Posterior cingulate gyrus (tissue), 11 donors: ENCODE measurements at places on chromosomes 1 and 21.

GRCh38 chr1:87986130-87986866 is 657.6 kb downstream of the LMO4 start:
- DNase-seq: no peak

DNA sequence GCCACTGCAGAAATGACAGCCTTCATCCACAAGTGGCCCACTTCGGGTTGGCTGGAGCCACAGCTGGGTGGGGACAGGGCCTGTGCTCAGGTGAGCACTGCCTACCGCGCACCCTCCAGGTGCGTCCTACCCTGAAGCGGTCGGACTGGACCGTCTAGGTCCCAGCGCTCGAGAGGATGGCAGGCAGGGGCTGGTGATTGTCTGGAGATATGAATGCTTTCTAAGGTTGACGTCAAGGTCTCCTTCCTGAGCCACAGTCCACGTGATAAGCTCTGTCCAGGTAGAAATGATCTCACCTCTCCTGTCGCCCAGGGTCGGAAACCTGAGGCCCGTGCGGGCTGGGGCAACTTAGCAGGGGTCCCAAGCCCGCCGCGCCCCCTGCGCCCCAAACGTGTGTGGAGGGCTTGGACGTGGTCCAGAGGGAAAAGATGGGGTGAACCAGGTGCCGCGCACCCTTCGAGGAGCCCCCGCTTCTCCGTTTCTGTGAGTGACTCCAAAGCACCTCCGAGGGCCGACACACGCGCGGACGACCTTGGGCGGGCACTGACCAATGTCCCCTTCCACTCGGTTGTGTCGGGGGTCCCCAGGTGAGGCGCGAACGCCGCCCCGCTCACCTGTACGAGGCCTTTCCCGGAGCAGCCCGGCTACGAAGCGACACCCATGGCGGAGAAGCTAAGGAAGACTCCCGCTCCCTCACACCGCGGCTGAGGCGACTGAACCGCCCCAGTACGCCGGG is 853 bp upstream of the DOP1B start:
- DNase-seq: no peak

GRCh38 chr1:119652587-119652986 is 4.5 kb upstream of the ZNF697 start:
- no peak for DNase-seq

DNA sequence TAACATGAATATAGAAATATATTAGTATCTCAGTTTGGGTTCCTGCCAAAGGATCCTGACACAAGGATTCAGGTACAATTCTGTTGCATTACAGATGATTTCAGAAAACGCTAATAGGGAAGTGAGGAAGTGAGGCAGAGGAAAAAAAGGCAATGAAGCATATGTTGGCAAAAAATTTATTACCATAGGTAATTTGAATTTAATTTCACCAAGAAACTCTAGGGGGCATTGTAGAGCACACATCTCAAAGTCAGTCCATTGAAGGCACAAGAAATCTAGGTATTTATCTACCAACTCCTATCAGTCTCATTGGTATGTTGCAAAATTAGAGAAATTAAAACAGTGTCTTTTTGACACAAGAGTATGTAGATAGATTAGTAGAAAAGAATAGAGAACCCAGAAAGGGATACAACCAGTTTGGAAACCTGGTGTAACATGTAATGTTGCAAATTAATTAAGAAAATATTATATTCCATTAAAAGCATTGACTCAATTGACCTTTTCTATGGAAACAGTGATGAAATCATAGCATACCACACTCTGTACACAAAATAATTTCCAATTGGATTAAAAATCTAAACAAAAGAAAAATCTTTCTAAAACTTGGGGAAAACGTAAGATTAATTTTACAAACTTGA is 104.9 kb upstream of the SNX7 start:
- no peak for DNase-seq

DNA sequence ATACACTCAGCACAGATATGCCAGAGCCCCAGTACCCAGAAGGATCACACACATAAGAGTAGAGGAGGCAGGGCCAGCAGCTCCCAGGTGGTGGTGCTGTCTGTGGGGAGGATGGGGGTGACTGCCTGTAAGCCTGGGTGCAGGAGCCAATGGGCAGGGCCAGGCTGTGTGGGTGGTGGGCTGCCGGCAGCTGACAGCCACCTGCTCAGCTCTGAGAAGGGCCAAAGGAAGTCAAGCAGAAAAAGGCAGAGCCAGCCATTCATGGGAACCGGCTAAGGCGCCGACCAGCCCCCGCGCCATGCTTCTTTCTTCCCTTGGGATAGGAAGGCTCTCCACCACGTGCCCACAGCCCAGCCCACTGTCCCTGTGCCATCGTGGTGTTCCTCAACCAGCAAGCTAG is 14.1 kb downstream of the PIK3C2B start:
- DNase-seq: no peak

- DNase-seq: no peak
Measured at GRCh38 chr21:22351076-22351475, 1352.9 kb downstream of the NCAM2 start.

DNA sequence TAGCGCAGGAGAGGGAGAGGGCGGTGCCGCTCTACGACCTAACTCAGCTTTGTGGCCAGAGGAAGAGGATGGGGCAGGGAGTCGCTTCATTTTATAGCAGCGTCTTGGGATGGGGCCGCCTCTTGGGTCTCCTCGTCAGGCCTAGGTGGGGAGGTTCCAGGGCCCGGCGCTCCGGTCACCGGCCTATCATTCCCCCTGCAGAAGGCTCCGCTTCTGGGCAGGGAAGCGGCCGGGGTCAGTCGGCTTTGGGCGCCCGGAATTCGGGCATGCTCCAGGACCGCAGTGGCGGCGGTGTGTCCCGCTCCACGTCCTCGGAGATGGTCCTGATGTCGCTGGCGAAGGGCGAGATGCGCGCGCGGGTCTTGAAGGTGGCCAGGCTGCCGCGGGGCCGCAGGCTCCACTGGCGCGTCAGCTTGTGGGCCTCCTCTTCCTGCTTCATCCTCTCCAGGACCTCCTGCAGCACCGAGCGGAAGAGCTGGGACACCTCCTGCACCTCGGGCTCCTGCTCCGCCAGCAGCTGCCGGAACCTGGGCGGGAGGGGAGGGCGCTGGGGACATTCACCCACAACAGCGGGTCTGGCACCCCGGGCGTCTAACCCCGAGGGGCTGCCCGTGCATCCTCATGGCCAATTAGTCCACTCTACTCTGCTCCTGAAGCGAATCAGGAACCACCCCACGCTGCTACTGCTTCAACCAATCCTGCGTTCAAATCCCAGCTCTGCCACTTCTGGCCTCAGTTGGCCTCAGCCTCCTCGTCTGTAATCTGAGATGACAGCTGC is 13.0 kb downstream of the RD3 start:
- no peak for DNase-seq

- DNase-seq: no peak
Measured at GRCh38 chr1:192633533-192634253, 2.3 kb upstream of the RGS13 start.

DNA sequence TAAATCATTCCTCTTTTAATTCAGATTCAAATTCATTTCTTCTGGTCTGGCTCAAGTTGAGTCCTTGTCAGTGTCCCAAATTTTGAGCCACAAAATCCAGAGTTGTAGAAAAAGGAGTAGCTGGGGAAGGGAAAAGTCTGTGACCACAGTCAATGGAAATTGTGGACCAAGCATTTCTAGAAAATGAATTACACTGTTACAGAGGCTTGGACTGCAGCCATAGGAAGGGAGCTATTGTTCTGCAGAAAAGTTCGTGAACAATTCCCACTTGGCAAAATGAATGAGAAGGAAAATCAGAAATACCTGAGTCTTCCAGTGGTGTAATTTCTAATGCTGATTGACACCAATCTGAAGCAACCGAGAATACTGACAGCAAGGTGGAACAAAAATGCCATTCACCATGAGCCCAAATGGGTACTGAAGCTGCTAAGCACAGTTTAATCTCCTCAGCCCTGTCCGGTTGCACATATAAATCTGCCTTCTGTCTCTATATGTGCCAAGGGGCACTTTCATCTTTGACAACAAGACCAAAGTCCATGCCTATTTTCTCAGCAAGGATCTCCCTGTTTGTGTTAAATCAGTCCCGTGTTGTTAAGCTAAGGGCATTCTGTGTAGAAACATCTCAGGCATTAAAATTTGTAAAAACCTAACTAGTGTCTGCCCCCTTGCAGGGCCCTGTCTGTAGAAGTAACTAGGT is 51.3 kb downstream of the TEX35 start:
- no peak for DNase-seq

DNA sequence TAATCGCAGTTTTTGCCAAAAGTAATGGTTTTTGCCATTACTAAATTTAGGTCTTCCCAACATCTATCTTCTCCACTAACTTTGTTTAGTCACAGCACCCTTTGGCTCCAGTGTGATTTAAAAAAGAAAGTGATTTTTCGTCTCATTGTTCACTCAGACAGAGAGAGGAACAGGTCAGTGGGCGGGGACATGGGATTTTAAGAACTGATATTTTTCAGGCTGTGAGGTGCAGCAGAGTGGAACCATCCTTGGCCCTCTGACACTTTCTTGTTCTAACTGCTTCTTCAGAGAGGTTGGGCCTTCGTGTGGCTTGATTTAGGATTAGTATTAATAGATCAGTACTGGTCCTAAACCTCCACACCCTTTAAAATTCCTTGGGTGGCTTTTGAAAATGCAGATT is 38.8 kb downstream of the CASQ2 start:
- no peak for DNase-seq

DNA sequence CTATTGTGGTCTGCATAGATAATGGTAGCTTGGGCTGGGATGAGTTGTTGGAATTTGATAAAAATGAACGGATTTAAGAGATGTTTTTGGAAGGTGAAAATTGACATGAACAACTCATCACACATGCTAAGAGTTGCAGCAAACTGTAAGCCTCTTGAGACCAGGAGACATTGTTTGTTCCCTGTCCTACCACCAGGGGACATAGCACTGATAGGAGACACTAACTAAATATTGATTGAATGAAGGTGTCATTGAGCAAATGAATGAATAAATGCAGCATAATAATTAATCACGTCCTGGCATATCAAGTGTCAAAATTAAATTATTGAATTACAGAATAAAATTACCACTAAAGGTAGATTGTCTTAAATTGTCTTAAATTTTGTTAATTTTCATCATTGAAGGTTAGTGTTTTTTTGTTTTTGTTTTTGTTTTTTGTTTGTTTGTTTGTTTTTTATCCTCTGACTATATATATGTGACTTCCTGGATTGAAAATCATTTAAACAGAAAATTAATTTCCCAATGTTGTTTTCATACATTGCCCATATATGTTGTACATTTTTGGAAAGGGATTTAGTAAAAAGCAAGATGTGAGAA is 285.3 kb upstream of the C1orf105 start:
- DNase-seq: no peak

DNA sequence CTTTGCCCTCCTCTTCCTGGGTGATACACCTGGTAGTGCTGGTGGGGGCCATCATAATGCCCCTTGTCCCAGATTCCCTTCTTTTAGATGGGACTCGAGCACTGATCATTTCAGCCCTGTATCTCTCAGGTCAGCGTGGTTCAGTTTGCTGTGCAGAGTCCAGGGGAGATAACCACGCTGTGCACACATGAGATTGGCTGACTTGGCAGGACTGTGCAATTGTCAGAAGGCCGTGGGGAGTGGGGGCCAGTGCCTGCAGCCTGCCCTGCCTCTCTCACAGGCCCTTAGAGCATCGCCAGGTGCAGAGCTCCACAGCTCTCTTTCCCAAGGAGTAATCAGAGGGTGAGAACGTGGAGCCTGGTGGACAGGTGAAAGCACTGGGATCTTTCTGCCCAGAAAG is 15.2 kb downstream of the EPHX1 start:
- no peak for DNase-seq

DNA sequence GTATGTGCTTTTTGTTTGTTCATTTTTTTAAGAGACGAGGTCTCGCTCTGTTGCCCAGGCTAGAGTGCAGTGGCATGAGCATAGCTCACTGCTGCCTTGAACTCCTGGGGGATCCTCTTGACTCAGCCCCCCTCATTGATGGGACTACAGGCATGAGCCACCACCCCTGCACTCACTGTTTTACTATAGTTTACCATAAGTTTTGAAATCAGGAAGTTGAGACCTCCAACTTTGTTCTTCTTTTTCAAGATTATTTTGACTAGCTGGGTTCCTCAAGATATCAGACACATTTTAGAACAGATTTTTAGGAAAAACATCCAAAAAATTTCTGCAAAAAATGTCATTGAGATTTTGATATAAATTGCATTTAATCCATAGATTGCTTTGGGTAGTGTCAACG is 120.4 kb upstream of the FGGY start:
- DNase-seq: no peak

- DNase-seq: no peak
Measured at GRCh38 chr1:46285730-46286477, 17.5 kb downstream of the LRRC41 start.

- DNase-seq: no peak
Measured at GRCh38 chr1:22662318-22662717, 9.3 kb downstream of the C1QB start.

DNA sequence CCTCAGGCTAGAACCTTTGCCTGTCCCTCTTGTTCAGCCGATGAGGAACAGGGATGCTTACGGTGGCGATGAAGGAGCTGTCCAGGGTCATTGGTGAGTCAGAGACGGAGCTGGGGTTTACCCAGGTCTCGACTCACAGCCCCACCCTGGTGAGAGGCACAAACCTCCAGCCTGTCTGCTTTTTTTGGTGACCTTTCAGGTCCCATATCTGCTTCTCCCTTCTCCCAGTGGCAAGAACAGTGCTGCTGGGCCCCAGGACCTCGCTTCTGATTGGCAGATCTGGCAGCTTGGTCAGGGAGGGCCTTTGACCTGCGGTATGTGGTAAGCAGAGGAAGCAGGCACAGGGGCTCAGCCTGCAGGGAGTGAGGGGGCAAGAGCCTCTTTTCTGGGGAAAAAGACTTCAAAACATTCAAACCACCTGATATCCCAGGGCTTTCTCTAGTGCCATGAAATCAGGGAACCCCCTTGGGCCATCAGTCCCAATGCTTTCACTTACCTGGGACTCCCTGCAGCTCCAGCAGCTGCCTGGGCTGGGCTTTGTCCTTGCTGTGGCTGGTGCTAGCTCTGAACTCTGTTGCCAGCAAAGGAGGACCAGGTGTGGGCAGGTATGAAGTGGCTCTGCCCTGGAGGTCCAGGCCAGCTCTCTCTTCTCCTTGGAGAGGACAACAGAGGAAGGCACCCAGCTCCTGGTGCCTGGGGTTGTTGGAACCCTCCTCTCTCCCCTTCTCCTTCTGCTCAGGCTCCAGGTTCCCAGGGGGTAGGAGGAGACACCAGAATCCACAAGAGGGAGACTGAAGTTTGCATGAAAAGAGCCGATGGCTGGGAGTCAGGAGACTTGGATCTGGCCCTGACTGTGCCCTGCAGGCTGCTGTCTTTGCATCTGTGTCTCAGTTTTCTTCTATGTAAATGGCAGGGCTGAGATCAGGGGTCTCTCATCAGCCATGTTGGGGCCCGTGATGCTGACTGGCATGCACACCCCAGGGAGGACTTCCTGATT is 41.4 kb downstream of the TRIM62 start:
- DNase-seq: peak; percentile 6

- DNase-seq: no peak
Measured at GRCh38 chr1:226974544-226975258, 34.6 kb downstream of the COQ8A start.

DNA sequence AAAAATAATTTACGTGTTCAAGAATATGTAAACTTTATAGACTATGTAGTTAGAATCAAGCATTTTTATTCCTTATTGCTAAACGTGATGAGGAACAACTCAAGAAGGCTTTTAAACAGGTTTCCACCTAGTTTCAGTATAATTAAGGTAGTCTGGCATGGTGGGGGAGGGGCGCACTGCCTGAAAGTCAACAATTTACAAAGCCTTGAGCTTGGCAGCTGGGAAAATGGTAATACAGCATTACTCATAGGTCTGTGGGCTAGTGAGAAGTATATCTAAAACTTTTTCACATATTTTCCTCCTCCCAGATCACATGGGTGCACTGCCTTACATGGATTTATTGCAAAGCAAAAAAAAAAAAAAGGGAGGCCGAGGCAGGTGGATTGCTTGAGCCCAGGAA is 75.2 kb downstream of the EVI5 start:
- no peak for DNase-seq

GRCh38 chr1:214658785-214659184 is 55.8 kb downstream of the CENPF start:
- no peak for DNase-seq
